ENCODE measurements at places on chromosomes 12 and 14.

DNA sequence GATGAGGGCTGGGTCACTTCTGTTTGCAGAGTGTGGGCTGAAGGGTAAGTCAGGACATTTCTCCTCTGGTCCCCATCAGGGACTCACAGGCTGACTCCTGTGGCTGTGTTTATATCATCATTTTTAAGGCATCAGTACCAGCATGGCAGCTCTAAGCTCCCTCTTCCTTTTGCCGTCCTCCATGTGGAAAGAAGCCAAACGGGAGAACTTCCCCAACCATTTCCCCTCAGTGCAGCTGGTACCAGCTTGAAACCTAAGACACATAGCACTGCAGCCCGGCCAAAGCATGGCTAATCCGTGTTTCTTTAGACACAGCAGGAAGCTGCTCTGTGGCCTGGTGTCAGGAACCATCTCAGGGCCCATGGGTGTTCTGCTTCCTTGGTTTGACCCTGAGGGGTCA lies 31.9 kb upstream of the ATP2A2 start:
- no peak for DNase-seq

GRCh38 chr12:49901026-49901425 lies 2.7 kb downstream of the FAIM2 start:
- no peak for DNase-seq

- DNase-seq = no peak
Measured at GRCh38 chr12:52699373-52699772, 4.0 kb downstream of the KRT77 start.

DNA sequence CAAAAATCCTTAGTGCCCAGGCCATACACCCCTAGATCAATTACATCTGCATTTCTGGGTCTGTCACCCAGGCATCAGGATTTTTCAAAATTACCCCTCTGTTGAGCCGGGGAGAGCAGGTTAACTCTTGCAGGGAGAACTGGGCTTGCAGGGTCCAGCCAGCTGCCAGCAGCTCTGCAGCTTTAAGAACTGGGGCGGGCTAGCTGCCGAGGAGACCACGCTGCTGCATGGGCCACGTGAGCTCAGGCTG lies at the start of gene DGLUCY:
Gene DGLUCY, plus strand, starts transcription at position 245 of the 250 bp plus-strand sequence. CDS start 46,222 bp downstream, outside the sequence.
- no peak for DNase-seq

DNA sequence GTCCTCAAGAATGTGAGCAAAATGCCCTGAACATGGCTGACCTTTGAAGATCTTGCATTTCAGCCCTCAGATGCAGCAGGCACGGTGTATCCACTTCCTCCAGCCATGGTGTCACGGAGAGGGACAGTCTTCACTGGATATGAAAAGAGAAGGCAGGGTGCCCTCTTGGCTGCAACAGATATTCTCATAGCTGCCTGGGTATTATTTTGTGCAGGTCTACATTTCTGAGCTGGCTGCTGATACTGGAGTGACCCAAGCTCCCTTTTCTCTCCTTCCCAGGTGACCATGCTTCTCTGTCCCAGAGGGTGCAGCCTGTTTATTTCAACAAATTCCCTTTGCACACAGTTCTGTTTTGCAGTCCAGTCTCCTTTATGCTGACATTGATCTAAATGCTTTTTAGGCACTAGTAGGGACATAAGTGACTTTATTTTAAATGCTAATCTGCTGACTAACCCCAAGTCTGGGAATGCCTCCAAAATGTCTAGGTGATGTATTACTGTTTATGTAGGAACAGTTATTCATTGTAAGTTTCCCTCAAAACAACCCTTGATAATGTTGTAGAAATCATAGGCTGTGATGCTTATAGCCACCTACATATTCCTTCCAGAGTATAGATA lies 17.4 kb upstream of the PYGL start:
- DNase-seq = no peak

GRCh38 chr14:81313200-81313599 lies 86.9 kb downstream of the STON2 start:
- no peak for DNase-seq

DNA sequence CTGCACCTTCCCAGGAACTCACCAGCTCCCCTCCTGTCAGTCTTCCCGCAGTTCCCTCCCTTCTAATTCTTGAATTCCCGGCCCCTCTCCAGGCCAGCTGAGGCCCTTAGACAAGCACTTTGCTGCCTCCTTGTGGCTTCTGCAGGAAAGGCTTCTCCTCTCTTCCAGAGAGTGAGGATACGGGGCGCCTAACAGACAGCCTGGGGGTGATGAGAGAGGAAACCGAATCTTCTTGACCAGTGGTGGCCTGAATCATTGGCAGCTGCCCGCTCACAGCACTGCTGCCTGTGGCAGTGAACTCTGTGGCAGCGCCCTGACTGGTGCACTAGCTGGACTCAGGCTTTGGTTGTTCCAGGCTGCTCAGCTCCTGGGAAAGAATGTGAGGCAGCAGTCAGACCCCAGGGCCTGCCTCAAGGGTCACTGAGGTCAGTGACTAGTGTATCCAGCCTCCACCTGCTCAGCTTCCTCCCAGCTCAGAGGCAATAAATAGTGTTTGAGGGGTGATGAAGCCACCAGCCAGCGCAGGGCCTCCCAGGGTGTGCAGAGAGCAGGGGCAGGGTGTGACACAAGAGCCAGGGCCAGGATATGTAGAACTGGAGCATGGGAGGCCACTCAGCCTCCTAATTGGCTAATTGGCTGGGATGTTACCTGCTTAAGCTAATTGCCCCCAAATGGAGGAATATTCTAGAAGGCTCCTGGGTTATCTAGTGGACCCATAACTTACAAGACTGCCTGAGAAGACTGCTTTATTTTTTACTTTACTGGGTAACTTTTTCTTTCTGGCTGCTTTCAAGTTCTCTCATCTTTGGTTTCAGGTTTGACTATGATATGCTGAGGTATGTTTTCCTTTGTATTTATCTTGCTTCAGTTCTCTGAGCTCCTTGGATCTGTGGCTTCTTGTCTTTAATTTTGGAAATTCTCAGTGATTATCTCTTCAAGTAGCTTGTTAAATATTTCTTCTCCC lies 12.9 kb upstream of the MCRS1 start:
- DNase-seq = no peak

DNA sequence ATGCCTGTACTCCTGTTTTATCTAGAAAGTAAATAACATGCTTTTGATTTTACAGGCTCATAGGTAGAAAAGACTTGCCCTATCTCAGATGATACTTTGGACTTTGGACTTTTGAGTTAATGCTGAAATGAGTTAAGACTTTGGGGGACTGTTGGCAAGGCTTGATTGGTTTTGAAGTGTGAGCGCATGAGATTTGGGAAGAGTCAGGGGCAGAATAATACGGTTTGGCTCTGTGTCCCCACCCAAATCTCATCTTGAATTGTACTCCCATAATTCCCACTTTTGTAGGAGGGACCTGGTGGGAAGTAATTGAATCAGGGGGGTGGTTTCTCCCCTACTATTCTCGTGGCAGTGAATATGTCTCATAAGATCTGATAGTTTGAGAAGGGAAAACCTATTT lies 156.2 kb upstream of the GZMB start:
- no peak for DNase-seq

DNA sequence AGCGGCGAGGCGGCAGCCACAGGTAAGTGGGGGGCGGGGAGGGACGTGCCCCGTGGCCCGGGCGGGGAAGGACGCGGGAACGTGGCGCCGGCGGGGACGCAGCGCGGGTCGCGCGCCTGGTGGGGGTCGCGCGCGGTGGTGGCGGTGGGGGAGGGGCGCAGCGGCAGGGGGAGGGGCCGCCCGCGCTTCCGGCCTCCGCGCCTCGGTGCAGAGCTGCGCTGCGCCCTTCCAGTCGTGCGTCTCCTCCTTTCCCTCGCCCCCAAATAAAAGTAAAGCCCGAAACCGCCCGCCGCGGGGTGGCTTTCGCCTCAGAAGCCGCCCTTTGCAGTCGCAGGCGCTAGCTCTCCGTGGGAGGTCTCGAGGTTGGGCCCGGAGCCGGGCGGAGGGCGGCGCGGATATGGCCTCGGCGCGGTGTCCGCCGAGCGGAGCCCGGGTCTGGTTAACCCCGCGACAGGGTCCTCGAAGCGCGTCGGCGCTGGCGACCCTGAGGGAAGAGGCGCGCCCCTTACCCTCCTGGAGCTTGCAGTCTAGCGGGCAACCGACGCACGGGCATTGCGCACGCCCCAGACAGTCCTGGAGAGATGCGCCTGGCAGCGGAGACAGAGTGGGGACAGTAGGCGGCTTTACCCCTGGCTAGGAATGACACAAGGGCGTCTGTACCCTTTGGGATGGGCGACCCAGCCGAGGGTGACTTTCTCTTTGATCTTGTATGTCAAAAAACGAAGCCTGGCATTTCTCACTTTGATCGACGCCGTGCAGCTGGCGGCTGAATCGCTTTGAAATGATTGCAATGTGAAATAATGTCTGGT lies 589 bp downstream of the ATF1 start:
- peak; percentile 75 for DNase-seq

DNA sequence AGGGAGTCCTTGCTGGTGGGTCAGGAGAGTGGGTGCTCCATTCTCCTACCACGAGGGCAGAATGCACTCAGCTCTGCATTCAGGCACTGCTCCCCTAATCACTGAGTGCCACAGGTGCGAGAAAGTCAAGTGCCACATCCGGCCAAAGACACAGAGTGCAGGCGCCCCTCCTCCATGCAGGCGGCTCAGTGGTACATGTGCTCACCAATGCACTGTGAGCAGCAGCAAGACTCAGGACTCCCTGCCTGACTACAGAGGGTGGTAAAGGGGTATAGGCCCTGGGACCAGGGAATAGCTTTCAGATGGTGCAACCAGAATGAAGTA lies 32.9 kb downstream of the ZFYVE21 start:
- DNase-seq = peak; percentile 25

DNA sequence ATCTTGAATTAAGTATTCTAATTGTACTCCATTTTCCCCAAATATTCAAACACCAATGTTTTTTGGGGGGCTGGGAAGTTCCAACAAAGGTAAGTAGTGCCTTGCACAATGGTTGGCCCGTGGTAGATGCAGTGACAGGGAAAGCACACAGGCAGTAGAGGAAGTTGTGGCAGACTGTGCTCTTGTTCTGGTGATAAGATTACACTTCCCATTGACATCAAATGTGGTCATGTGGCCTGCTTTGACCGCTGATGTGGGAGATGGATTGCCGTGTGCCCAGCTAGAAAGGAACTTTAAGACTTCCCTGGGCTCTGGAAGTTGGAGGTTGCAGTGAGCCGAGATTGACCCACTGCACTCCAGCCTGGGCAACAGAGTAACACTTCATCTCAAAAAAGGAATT lies 223.8 kb downstream of the VRK1 start:
- DNase-seq = no peak

DNA sequence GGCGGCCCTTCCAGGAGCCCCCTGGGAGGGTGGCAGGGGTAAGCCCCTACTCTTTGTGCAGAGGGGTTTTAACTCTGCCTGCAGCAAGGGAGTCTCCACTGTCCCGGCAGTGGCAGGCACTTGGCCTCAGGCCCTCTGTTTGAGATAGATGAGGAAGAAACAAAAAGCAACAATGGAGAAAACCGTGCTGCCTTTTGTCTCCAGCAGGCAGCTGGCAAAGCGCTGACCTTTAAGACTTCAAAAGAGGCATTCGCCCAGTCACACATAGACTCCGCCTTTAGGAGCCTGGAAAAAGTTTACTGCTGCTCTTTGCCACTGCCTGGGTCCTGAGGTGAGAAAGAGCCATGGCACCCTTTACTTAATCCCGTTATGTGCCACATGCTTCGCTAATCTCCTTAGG lies 158.2 kb upstream of the NTF3 start:
- no peak for DNase-seq

DNA sequence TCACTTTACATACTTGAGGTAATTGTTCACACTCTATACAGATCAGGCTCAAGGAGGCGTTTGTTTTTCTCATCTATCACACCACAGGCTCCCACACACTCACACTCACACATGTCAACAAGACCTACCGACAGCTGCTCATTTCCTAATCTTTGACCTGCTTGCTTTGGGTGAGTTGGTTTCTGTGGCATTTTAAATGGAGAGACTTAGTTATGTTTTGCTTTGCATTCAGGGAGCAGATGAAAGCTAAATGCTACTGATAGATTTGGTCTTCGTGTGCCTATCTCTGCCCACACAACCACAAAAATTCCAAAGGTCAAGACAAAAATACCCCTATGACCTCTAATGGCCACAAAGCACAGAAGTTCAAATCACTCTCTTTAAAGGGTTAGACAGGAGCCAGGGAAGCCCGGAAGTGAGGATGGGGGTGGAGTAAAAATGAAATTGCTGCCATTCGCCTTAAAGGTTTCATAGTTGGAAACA lies 203.5 kb upstream of the G2E3 start:
- no peak for DNase-seq

- no peak for DNase-seq
Measured at GRCh38 chr12:89731614-89732013, 23.0 kb upstream of the ATP2B1 start.

DNA sequence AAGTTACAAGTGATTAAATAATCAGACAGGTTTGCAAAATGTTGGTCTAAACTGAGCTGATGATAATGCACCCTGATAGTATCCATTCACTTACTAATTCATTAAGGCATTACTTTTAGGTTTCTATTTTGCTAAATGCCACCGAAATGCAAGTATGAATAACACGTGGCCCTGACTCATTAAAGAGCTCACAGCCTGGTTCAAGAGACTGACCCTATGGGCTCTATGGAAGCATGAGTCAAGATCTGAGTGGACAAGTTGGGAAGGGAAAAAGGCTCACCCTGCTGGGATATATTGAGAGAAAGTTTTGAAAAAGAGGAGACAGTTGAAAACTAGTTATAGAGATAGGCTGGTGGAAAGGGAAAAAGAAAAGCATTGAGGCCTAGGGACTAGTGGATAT lies 14.8 kb upstream of the LRRC9 start:
- no peak for DNase-seq

DNA sequence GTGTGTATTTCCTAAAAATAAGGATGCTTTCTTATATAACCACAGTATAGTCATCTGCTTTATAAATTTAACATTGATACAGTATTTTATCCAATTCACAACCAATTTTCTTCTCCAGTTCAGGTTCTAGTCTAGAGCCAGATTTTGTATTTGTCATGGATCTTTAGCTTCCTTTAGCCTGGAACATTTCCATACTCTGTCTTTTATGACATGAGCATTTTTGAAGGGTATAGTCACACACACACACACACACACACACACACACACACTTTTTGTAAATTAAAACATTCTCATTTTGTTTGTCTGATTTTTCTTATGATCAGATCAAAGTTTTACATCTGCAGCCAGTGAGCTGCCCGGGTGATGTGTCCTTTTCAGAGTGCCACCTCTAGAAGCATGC lies 25.4 kb downstream of the CGRRF1 start:
- DNase-seq = no peak

DNA sequence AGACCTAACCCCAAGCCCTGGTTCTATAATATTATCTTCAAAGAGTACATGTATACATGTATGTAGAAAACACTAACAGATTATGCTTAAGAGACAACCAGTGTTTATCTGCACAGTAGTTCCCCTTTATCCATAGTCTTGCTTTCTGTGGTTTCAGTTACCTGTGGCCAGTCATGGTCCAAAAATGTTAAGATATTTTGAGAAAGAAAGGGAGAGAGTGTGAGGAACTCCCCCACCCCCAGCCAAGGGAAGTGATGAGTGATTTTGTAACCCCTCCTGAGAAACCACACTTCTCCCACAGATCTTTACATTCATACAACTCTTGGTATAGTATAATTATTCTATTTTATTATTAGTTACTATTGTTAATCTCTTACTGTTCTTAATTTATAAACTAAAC lies 77.3 kb upstream of the CNTN1 start:
- DNase-seq = no peak

All from activated CD4-positive, CD25-positive, alpha-beta regulatory T cell (primary cell).